ENCODE measurements at places on chromosomes 7 and 10.
A peak's percentile ranks its signal among the peaks of the same experiment; 100 is the strongest.

GRCh38 chr10:61188691-61189090, 244.7 kb upstream of the RHOBTB1 start:
- DNase-seq: no peak

- DNase-seq: no peak
These were observed 128.1 kb downstream of the SLIT1 start for GRCh38 chr10:97057491-97058235.

DNA sequence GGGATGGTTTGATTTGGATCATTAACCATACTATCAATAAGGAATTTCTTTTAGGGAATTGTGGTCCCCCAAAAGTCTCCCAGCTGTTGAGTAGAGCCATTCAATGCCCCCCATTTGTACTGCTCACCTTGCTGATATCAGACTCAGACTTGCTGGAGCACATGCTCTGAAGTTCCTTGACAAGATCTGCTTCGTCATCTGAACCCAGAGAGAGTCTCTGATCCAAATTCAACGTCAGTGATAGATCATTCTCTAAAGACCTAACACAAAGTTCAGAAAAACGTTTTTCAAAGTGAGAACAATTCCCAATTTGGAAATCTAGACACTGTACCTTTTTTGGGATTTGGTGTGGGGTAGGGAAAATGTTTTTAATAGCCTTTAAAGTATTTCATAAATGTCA, 153.9 kb downstream of the CTTNBP2 start:
- DNase-seq: no peak

DNA sequence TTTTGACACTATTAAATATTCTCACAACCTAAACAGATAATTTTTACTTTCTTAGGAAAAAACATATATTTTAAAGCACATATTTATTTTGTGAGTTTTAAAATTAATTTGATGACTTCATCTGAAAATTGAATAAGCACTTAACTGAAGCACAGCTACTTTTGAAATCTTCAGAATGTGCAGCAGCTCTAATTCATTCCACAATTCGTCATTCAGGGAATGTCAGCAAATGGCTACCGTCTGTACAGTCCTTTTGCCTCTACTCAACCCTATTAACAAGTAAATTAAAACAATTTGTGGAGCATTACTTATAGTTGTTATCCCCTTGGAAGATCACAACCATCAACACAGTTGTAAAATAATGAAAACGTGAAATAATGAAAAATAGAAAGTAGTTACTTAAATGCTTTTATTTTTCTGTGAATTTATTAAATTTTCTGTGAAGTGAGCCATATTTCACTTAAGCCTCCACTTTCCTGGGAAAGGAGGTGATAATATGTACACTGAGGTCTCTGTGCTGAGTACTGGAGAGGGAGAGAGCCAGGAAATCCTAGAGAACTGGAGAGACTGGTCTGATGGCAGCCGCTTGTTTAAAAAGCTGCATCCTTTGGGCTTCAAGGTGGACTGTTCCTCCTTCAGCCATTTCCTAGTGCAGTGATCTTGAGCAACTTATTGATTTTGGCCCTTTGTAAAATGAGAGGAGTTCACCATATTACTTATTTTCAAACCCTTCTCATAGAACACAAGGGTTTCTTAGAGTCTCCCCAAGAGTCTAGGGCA, 70.6 kb downstream of the REEP3 start:
- no peak for DNase-seq

GRCh38 chr10:23063045-23063972, 32.1 kb upstream of the MSRB2 start:
- peak; percentile 37 for DNase-seq

DNA sequence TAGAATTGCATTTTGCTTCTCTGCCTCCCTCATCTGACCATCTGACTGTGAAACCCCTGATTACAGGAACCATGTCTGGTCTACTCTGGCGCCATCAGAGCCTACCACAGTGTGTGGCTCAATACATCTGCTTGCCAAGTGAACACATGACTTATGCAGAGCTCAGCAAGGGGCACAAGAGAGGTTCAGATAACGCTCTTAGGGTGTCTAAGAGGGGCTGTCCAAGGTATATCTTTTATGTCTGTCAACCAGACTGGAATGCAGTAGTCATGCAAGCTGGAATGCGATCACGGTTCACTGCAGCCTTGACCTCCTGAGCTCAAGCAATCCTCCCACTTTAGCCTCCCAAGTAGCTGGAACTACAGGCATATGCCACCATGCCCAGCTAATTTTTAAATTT, 10.3 kb upstream of the RRP12 start:
- no peak for DNase-seq

DNA sequence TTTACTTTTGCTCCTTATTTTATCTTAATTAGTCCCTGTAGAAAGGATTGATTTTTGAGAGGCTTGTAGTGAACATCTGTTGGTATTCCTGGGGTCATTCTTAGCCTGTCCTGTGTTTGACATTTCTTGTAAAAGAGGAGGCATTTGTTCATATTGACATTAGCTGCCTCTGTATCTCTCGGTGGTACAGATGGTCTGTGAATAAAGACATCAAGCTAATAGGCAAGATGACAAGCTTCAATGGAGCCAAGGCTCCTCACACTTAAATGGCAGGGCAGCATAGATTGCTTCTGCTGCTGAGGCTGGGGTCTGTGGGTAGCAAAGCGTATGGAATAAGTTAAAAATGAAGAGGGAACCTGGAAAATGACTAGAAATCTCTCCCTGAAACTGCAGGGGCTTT, 687.6 kb downstream of the LRMDA start:
- no peak for DNase-seq

GRCh38 chr7:98235901-98236300, 16.1 kb downstream of the TECPR1 start:
- no peak for DNase-seq

- no peak for DNase-seq
These were observed 19.9 kb upstream of the ZMIZ1 start for GRCh38 chr10:79048639-79049550.

GRCh38 chr7:6494365-6494764, 46.6 kb upstream of the DAGLB start:
- DNase-seq: no peak

DNA sequence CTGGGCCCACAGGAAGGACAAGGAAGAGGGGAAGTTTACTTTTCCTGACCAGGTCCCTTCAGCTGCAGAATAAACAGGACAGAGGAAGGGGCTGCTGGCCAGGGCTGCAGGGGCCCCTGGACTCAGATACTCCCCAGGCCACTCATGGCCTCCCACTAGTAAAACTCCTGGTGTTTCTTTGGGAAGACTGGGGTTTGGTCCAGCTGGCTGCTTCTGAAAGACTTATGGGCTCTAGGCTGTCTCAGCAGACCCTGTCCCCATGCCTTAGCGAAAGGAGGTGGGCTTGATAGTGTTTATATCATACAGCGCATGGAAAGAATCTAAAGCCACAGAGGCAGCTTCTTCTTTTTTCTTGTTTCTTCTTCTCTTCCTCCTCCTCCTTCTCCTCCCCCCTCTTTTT, 56.4 kb downstream of the PALD1 start:
- no peak for DNase-seq

DNA sequence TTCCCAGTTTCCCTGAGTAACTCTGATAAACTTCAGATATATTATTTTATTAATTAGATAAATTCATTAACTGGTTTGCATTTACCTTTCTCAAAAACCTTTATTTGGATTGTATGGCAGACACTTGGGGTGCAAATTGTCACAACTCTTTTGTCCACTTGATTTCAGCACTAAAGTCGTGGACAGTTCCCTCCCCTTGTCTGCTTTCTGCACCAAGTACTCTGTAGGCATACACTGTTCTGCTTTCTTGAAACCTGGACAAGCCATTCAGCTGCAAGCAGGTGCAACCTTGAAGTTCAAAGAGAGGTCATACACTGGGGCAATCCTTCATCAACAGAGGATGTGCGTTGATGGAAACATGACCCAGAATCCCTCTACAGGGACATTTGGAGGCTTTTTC, 162.9 kb downstream of the ARL5B start:
- DNase-seq: peak; percentile 3

Data from ELF-1 (cell line).